Diencephalon (tissue), 1 donor: ENCODE measurements at places on chromosomes 5 and 9. TPM values are rescaled to one million over a fixed set of nuclear protein-coding genes. Genes with fewer than 3 reads are reported as not detected.

The EXD3 gene
- total RNA-seq: 9.5 TPM

The PCDHGA2 gene
- total RNA-seq: 8.5 TPM

The ECM2 gene
- total RNA-seq: 5.3 TPM

The GFI1B gene
- total RNA-seq: 0.23 TPM

The ZBED3 gene
- total RNA-seq: 4.4 TPM

The IL33 gene
- total RNA-seq: 17.5 TPM

The CTNND2 gene
- total RNA-seq: 99.7 TPM

The GABRB2 gene
- 117 TPM for total RNA-seq

The PPIP5K2 gene
- 142 TPM for total RNA-seq

The SOX30 gene
- not detected for total RNA-seq

The ZNF300 gene
- 48.4 TPM for total RNA-seq

The CDC25C gene
- total RNA-seq: 2.1 TPM

The LRRC70 gene
- total RNA-seq: 4.8 TPM

The TRIM52 gene
- total RNA-seq: 17.3 TPM

The FAT2 gene
- 7.2 TPM for total RNA-seq

The AIF1L gene
- 24.9 TPM for total RNA-seq

The TTLL11 gene
- 42.0 TPM for total RNA-seq

The ZNF462 gene
- total RNA-seq: 89.7 TPM

The NR4A3 gene
- 2.1 TPM for total RNA-seq

The IL7R gene
- total RNA-seq: 0.46 TPM

The PCDHGA8 gene
- total RNA-seq: 6.9 TPM

The SETD9 gene
- 4.8 TPM for total RNA-seq

The HSDL2 gene
- total RNA-seq: 27.9 TPM

The SLC4A9 gene
- total RNA-seq: 0.23 TPM

The CTSL gene
- total RNA-seq: 36.7 TPM

The GAPT gene
- total RNA-seq: 0.92 TPM

The PKD2L2 gene
- total RNA-seq: 0.46 TPM

The MAP1B gene
- 781 TPM for total RNA-seq

The CDKN2B gene
- 0.92 TPM for total RNA-seq

The WHRN gene
- total RNA-seq: 5.8 TPM

The ARL15 gene
- total RNA-seq: 59.3 TPM

The IFNA2 gene
- total RNA-seq: not detected

The SLC25A2 gene
- total RNA-seq: 0.23 TPM

The LMAN2 gene
- total RNA-seq: 90.0 TPM

The UBTD2 gene
- total RNA-seq: 62.7 TPM

The GDF9 gene
- 1.8 TPM for total RNA-seq

The RAD23B gene
- total RNA-seq: 107 TPM

The ESM1 gene
- 2.3 TPM for total RNA-seq

The PCDHGB7 gene
- 18.2 TPM for total RNA-seq

The IRX2 gene
- total RNA-seq: 5.1 TPM

The TMEM8B gene
- 10.4 TPM for total RNA-seq

The IGFBPL1 gene
- 38.3 TPM for total RNA-seq

The PFN3 gene
- not detected for total RNA-seq

The IFNA21 gene
- not detected for total RNA-seq

The C9orf153 gene
- total RNA-seq: 0.46 TPM

The CCDC152 gene
- total RNA-seq: 14.1 TPM

The MYOZ3 gene
- total RNA-seq: 6.7 TPM

The SURF1 gene
- 17.8 TPM for total RNA-seq

The DIPK1B gene
- total RNA-seq: 37.4 TPM

The THBS4 gene
- 11.8 TPM for total RNA-seq

The SMIM33 gene
- total RNA-seq: not detected

The FKTN gene
- 36.2 TPM for total RNA-seq

The STPG3 gene
- total RNA-seq: not detected

The MRPS27 gene
- 72.2 TPM for total RNA-seq

The RALGPS1 gene
- total RNA-seq: 72.9 TPM

The AK8 gene
- 3.5 TPM for total RNA-seq

The PDLIM4 gene
- 6.2 TPM for total RNA-seq

The PRR7 gene
- 17.1 TPM for total RNA-seq
